Muscle of back (tissue), 13 donors: ENCODE measurements at places on chromosomes 13 and 19.

GRCh38 chr19:8127311-8127710 lies 22.1 kb downstream of the FBN3 start:
- DNase-seq = no peak

DNA sequence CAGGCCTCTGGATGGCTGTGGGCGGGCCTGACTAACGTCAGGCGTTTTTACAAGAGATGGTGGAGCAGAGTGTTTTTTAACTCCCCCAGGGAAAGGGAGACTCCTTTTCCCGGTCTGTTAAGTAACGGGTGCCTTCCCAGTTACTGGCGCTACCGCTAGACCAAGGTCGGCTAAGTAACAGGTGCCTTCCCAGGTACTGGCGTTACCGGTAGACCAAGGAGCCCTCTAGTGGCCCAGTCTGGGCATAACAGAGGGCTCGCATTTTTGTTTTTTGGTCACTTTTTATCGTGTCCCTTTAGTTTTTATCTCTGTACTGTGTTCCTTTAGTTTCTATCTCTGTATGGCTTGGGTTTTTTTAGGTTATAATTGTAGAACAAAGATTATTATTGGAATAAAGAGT lies 10.0 kb downstream of the ZNF383 start:
- DNase-seq = no peak

DNA sequence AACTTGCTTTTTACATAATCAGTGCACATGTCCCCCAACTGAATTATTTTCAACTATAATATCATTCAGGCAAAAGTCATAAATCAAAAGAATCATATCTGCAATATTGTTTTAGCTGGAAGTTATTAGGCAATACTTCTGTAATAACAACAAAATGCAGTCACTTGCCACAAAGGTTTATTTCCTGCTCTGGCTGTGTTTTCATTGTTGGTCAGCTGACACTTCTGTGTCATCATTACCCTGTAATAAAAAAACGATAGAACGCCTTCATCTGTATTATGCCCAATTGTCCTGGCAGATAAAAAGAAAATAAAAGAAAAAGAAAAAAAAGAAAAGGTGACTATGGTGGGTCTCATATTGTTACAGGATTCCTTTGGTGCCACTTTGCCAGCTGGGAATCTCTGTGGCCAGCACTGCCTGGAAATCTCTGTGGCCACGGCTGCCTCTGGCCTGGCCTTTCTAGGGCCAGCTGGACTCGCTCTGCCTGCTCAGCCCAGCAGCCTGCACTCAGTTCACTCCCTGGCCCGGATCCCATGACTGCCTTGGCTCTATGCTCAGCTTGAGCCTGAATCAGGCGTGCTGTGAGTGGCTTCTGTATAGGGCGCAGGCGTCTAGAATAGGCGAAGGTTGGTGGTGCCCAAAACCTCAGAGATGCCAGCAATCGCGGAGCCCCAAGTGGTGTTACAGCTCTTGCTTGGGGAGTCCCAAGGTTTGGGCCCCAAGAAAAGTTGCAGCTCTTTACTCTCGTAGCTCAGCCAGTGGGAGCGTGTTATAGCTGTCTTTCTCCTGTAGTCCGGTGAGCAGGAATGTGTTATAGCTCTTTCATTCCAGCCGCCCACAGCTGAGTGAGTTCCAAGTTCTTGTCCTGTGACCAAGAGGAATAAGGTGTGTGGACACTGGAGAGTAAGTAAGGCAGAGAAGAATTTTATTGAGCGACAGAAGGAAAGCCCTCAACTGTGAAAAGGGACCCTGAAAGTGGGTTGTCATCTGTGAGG lies 1227.1 kb downstream of the SLITRK1 start:
- peak; percentile 7 for DNase-seq

- DNase-seq = no peak
Measured at GRCh38 chr13:111854403-111854802, 212.5 kb upstream of the SOX1 start.

- DNase-seq = no peak
Measured at GRCh38 chr13:36706755-36707154, 32.9 kb downstream of the SERTM1 start.

GRCh38 chr13:109693213-109693612 lies 93.2 kb downstream of the IRS2 start:
- DNase-seq = no peak

DNA sequence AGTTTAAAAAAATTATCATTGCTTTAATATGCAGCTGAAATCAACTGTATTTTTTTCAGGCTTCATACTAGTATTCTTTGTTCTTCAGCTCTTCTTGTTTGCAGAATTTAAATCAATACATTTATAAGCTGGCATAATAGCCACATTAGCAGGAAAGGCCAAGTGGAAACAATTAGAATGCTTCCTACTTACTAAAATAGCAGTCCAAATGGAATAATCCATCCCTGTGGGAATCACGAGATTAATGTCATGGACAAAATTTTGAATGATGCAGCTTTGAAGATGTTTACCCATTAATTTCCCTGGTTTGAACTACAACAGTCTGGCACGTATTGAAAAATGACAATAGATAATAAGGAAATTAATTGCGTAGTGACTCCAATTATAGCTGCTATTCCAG lies 2650.8 kb downstream of the PCDH9 start:
- no peak for DNase-seq

DNA sequence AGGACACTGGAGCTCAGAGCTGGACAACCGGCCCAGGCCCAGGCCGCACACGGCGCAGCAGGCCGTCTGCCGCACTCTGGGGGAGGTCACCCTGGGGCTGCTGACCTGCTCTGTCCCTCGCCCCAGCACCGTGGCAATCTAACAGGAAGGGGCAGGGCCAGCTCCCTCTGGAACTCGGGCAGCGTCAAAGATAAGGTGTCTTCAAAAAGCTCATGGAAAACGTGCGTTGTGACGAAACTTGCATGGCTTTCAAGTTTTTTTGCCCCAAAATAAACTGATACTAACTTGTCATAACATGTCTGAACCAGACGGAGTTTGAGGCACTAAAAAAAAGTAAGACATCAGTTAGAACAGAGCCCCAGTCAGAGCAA lies 12.2 kb upstream of the ATP8B3 start:
- no peak for DNase-seq

- no peak for DNase-seq
Measured at GRCh38 chr13:21232599-21232998, 56.1 kb downstream of the MRPL57 start.
